ENCODE measurements at places on chromosomes 13 and 19. TPM values are rescaled to one million over a fixed set of nuclear protein-coding genes. Genes with fewer than 3 reads are reported as not detected.

DNA sequence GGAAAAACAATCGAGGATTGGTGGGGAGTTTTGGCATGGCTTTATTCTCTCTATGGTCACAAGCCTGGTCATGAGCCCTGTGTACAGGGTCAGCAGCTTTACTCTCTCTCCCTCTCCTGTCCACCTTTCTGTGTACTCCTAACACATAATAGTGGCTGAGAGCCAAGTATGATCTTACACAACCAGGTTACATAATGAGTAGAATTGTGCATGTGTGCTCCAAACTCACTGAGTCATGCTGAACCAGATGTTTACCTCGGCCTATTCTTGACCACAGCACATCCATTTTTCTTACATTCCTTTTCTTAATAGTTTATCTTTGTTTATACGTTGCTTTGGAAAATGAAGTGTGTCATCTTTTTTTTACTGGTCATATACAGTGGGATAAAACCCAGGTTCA lies 53.1 kb downstream of the ZNF254 start:
- no peak overlapping the region for H3K4me3 ChIP-seq
- peak; percentile 96 for DNase-seq
- peaks cover 2% of the 10 kb centered on the region for H3K4me1 ChIP-seq
- peak overlapping the region; percentile 34 for H3K27ac ChIP-seq
- no peaks in the 10 kb centered on the region for H3K27me3 ChIP-seq

GRCh38 chr19:33156334-33156733 lies 24.4 kb downstream of the WDR88 start:
- no peaks in the 10 kb centered on the region for H3K36me3 ChIP-seq
- H3K27ac ChIP-seq = no peak overlapping the region
- peak; percentile 41 for DNase-seq
- no peaks in the 10 kb centered on the region for H3K27me3 ChIP-seq
- peaks cover 1% of the 10 kb centered on the region for H3K4me1 ChIP-seq
- no peak overlapping the region for H3K4me3 ChIP-seq

- peaks cover 31% of the 10 kb centered on the region for H3K4me1 ChIP-seq
- H3K4me3 ChIP-seq = no peak overlapping the region
- no peaks in the 10 kb centered on the region for H3K27me3 ChIP-seq
- no peaks in the 10 kb centered on the region for H3K36me3 ChIP-seq
- peak overlapping the region; percentile 3 for H3K27ac ChIP-seq
Observed at GRCh38 chr19:38252941-38253691, 3.1 kb downstream of the PPP1R14A start.

GRCh38 chr13:51325837-51326236 lies 13.7 kb upstream of the SERPINE3 start:
- no peak overlapping the region for H3K27ac ChIP-seq
- no peak overlapping the region for H3K4me3 ChIP-seq
- no peaks in the 10 kb centered on the region for H3K36me3 ChIP-seq

The PODNL1 gene
- under 0.01 TPM for total RNA-seq

The KIR2DL3 gene
- not detected for total RNA-seq

- no peak for DNase-seq
- no peaks in the 10 kb centered on the region for H3K27me3 ChIP-seq
Observed at GRCh38 chr13:81283561-81283960, 942.6 kb upstream of the SPRY2 start.

DNA sequence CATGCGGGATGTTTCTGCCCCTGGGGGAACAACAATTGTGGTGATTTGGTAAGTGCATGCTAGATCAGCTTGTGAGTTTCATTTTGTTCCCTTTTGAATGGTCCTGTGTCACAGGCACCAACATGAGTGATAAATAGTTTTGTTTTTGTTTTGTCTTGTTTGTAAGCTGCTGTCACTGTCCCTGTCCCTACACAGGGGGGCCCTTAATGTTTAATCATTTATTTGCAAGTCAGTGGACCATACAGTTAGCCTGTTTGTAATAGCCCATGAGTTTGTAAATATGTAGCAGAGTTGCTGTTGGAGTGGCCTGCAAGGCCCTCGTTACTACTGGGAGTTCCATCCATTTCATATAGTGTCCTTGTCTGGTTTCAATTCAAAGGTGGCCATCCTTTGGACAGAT lies 979.6 kb upstream of the SPRY2 start:
- H3K27ac ChIP-seq = no peak overlapping the region
- no peak for DNase-seq
- no peaks in the 10 kb centered on the region for H3K27me3 ChIP-seq
- H3K4me3 ChIP-seq = no peak overlapping the region
- H3K4me1 ChIP-seq = no peaks in the 10 kb centered on the region

- H3K4me3 ChIP-seq = peak overlapping the region; percentile 59
- H3K36me3 ChIP-seq = peaks cover 7% of the 10 kb centered on the region
- peak overlapping the region; percentile 88 for H3K27ac ChIP-seq
- DNase-seq = peak; percentile 79
- no peaks in the 10 kb centered on the region for H3K27me3 ChIP-seq
Observed at GRCh38 chr19:57803594-57804325, 11.0 kb downstream of the ZNF552 start.

GRCh38 chr13:46817095-46817494 lies 20.1 kb upstream of the ESD start:
- peaks cover 5% of the 10 kb centered on the region for H3K27me3 ChIP-seq
- DNase-seq = no peak
- no peak overlapping the region for H3K27ac ChIP-seq
- no peak overlapping the region for H3K4me3 ChIP-seq
- no peaks in the 10 kb centered on the region for H3K36me3 ChIP-seq
- no peaks in the 10 kb centered on the region for H3K4me1 ChIP-seq

The CFAP97D2 gene
- total RNA-seq = not detected

- no peaks in the 10 kb centered on the region for H3K36me3 ChIP-seq
- no peak overlapping the region for H3K4me3 ChIP-seq
- H3K27me3 ChIP-seq = no peaks in the 10 kb centered on the region
- DNase-seq = no peak
- no peak overlapping the region for H3K27ac ChIP-seq
Observed at GRCh38 chr19:28435551-28436271, 777.2 kb downstream of the UQCRFS1 start.

DNA sequence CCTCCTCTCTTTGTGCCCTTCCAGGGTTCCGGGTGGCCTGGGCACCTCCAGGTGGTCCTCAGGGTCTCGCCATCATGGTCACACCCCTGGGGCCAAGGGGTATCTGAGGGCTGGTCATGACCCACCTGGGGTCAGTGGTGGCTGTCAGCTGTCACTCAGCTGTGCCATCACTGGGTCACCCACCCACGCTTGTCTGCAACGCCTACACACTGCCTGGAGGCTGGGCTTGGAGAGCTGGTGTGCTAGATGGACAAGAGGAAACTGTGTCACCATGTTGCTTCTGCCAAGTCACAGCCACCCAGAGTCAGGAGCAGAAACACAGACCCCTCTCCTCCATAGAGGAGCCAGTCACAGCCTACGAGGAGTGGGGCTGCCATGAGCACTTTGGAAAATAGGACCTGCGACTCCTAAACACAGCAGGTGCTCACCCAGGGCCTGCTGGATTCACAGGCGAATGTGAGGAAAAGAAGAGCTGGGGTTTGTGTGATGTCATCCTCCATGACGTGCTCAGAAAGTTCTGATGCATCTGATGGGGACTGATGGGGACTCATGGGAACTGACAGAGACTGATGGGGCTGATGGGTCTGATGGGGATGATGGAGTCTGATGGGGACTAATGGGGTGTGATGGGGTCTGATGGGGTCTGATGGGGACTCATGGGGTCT lies 10.7 kb upstream of the GRTP1 start:
- no peaks in the 10 kb centered on the region for H3K4me1 ChIP-seq
- H3K36me3 ChIP-seq = no peaks in the 10 kb centered on the region
- H3K27me3 ChIP-seq = peaks cover 30% of the 10 kb centered on the region

The YIPF2 gene
- total RNA-seq = 61.5 TPM

DNA sequence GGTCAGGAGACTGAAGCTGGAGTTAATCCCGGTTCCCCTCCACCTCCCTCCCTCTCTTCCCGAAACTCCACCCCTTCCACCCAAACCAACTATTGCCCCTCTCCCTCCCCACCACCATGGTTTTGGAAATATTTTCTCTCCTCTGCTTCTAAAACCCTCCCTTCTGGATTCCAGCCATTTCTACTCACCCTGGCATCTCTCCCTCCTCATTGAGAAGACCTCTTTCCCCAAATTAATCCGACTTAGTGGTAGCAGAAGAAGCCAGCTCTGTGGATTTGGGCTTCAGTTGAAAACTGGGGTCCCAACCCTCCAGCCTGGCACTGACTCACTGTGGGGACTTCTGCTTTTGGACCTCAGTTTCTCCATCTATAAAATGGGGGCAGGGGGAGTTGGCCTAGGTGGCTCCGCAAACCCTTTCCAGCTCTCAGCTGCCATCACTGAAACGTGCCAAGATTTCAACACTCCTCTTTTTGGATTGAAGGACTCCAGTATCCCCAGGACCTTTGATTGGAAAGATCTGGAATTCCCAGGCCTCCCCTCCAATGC lies 1.6 kb downstream of the GPR4 start:
- no peak for DNase-seq
- H3K36me3 ChIP-seq = no peaks in the 10 kb centered on the region
- no peaks in the 10 kb centered on the region for H3K4me1 ChIP-seq
- no peak overlapping the region for H3K4me3 ChIP-seq
- no peak overlapping the region for H3K27ac ChIP-seq
